ENCODE measurements at places on chromosomes 3 and 15.

- peak; percentile 69 for DNase-seq
Observed at GRCh38 chr15:99474909-99475753, 90.7 kb upstream of the MEF2A start.

- DNase-seq = no peak
Observed at GRCh38 chr15:63469190-63469589, 35.2 kb upstream of the USP3 start.

DNA sequence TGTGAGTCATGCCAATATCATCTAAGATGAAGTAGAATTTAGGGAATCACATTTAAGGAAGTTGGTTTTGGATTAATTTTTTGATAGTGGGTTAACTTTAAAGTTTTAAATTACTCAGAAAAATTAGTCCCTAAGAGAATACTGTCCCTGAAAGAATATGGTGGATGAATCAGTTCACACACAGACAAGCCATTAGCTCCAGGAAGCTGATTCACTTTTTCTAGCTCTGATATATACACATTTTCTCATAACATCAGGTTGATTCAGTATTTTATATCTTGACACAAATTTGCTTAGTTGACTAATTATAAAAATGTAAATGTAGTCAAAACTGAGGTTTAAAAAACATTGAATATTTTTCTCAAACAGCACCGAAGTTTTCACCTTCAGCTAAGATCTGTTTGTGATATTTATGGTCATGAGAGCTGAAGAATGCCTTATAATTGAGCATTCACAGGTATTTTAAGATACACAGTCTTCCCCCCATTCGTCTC, 55.1 kb downstream of the MYH15 start:
- no peak for DNase-seq

DNA sequence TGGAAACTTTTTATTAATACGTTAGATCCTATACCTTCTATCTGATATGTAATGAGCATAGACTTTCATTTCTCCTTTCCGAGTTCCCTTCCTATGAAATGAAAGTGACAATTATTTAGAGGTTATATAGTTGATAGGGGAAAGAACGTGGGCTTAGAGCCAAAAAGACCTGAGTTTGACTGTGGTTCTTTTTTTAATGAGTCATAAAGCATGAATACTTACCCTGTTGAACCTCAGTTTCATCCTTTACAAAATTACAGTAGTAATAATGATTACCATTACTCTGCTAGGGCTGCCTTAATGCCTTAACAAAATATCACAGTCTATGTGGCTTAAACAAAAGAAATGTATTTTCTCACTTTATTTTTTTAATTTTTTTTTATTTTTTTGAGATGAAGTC, 75.9 kb downstream of the AGBL1 start:
- no peak for DNase-seq

- DNase-seq = no peak
Observed at GRCh38 chr15:32982001-32982400, 212.5 kb downstream of the FMN1 start.

DNA sequence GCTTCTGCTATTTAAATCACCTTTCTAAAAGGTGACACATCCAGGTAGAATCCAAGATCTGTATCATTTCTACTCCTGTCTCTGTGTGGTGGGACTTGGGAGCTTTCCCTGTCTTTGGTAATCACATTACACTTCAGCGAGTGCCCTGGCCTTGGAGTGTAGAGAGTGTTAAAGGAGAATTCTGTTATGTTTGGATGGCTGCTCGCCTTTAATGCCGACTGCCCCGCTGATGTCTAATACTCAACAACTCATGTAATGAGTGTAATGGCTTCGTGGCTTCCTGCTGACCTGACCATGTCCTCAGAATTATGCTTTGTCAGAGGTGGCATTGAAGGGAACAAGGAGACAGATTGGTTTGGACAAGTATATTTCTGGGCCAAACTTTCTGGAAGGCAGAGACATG, 66.3 kb upstream of the LRTM1 start:
- no peak for DNase-seq

DNA sequence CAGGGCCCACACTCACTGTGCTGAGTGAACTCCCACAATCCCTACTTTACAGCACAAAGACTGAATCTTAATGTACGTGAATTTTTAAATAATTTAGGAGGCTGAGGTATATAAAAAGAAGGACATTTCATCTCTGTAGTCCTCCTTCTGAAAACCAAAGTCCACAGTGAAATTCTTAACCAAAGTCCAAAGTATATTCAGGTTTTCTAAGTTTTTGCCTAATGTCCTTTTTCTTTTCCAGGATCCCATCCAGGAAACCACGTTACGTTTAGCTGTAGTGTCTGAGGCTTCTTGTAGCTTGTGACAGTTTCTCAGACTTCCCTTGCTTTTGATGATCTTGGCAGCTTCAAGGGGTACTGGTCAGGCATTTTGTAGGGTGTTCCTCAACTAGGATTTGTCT, 44.5 kb downstream of the SCAP start:
- DNase-seq = no peak

DNA sequence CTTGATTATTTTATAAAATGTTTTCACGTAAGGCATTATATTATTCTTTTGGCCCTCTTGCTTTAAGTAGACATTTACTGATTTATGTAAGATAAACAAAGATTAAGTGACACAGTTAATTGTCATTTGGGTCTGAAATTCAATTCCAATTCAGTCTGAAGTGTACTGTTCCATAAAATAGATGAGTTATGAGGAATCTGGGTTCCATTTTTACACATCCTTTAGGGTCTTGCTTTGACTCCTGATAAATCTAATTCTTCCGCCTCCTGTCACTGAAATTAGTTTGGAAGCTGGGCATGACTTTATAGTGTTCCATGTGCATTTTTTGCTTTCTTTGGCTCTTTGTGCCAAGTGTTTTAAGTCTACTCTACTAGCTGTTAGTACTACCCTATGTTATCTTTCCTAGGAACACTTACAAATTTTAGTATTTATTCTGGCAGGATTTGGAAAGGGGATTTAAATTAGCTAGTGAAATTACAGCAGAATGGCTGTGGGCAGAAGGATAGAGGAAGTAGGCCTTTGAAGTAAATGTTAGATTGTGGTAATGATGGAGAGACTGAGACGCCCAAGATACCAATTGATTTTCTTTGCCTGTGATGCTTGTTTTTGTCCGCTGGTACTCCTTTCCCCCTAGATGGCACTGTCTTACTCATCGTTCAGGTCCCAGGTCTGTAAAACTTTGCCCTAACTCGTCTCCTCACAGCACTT, 14.3 kb downstream of the ARL8B start:
- no peak for DNase-seq

DNA sequence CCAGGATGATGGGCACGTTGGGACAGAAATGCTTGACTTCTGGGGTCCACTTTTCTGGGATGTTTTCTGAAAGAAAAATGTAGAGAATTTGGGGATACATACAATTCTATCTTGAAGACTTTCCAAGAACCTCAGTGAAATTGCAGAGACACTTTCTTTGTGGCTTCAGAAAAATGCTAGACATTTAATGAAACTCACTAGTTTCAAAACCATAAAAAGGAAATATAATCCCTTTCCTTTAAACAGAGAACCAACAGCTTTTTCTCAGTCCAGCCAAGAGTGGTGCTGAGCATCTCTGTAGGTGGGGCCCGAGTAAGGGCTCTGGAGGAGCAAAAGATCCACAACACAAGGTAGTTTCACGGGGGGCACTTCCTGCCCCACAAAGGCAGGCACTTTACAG, 4.4 kb upstream of the GPX1 start:
- DNase-seq = no peak

DNA sequence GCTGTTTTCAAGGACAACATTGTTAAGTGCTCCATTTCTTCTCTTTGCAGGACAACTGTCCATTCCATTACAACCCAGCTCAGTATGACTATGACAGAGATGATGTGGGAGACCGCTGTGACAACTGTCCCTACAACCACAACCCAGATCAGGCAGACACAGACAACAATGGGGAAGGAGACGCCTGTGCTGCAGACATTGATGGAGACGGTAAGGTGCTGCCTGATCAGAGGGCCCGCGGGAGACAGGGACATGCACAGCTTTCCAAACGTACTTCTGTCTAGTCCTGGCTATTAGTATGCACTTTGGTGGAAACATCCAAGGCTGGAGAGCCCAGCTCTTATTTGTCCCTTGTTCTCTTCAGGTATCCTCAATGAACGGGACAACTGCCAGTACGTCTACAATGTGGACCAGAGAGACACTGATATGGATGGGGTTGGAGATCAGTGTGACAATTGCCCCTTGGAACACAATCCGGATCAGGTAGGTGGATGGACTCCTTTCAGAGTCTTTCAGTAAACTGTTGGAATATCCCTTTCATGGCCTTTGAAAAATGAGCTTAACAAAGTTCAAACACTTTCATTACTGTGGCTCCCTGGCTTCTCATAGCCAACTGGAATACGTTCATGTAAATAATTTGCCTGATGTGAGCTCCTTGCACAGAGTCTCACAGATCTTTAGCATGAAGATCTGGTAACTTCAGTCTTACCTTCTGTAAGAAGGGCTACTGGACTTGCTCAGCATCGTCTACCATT, 10.4 kb downstream of the THBS1 start:
- no peak for DNase-seq

DNA sequence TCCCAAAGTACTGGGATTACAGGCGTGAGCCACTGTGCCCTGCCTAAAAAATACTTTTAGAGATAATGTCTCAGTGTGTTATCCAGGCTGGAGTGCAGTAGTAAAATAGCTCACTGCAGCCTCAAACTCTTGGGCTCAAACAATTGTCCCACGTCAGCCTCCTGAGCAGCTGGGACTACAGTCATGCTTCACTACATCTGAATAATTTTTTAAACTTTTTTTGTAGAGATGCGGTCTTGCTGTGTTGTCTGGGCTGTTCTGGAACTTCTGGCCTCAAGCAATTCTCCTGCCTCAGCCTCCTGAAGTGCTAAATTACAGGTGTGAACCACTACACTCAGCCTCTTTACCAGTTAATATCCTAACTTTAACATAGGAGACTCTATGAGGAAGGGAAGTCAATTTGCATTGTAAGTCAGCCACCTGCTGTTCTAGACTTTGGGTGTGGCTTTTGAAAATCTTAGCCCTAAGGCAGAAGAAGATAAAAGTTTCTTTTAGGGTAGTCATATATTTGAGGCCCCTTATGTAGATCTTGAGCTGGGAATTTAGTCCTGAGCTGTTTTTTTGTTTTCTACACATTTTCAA, 78.2 kb upstream of the RASGRP1 start:
- no peak for DNase-seq

GRCh38 chr15:45873781-45874180, 239.0 kb downstream of the SQOR start:
- no peak for DNase-seq

DNA sequence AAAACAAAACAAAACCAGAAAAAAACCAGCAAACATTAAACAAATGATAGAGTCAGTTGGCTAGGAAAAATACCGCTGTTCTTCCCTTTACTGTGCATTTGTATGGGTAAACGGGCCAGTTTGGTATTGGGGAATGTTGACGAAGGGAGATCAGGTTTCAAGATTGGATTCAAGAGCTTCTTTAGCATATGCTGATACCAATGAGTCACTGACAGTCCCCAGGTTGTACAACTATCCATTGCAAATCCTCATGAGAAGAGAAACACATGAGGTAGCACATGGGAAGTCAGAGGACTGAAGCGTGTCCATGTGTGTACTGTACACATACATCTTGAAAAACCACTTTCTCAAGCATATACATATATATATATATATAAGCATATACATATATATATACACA, 25.6 kb downstream of the TIGIT start:
- DNase-seq = no peak

GRCh38 chr15:101410612-101411011, 78.9 kb downstream of the PCSK6 start:
- peak; percentile 30 for DNase-seq

DNA sequence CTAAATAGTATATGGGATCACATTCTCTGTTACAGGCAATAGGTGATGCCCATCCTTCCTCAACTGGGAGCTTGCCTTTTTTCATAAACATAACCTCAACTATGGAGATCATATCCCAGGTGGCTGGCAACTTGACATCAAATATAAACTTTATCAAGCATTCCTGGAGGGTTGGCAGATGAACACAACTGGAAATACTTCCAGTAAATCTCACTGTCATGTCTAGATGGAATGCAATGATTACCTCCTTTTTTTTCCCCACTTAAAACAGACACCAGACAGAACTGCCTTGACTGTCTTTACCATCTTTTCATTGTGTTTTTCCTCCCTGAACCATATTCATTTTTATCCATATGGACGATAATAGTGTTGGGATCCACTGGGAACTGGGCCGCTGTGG, 43.1 kb upstream of the PFN2 start:
- no peak for DNase-seq

DNA sequence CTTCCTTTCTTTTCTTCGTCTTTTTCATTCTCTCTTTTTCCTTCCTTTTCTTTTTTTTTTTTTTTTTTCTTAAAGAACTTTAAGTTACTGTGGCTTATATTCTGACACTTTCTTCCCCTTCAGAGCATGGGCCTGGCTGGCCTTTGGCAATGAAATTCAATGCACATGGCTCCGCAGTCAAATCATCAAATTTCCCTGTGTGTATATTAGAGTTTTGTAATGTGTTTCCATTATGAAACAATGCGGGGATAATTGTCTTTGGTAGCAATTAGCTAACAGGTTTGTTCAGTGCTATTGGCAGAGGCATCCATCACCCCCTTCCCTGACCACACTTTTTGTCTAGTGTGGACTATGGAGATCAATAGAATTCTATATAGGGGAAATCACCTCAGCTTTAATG, 80.5 kb downstream of the CDIN1 start:
- no peak for DNase-seq

DNA sequence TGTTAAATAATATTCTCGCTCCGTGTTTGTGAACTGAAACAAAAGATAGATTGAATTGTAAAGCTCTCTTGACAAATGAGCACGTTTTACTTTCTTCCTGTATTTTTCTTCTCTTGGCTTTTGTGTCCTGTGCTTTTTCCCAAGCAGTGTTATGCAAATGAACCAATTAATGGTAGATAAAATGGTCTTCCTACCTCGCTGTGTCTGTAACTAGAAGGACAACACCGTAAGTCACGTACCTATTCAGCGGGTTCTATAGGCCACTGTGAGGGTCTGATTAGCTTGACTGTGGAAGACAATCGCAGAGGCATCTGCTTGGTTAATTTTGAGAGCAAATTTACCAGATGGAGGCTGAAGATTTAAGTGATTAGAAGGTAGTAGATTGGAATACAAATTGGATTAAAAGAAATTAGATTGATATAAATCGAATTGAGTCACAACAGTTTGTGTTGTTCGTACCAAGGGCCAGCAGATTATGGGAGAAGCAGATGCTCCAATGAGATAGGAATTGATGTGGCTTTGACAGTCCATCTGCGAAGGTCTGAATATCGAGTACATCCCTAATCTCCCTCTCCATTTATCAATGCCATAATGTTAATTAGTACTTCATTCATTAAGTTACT, 40.2 kb downstream of the ROBO2 start:
- DNase-seq = no peak

DNA sequence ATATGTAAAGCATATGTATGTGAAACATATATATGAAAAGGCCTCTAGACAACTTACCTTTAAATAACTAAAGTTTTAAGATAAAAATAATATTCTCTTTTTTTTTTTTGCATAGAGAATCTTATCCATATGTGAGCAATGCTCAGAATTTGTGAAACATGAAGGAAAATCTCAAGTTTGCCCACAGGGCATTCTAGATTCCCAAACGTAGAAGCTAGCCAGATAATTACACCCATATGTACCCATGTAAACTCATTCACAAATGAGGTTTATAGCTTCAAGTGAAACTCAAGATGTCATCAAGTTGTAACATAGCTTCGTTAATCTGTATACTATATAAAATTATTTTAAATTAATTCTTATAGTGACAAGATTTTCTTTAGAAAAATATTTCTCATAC, 537.3 kb upstream of the NR2F2 start:
- no peak for DNase-seq

All from left forelimb (tissue), 1 donor.